ENCODE measurements at places on chromosomes 4 and X.
A peak's percentile ranks its signal among the peaks of the same experiment; 100 is the strongest.

- no peak for DNase-seq
Measured at GRCh38 chrX:16162391-16162790, 4.9 kb upstream of the MAGEB17 start.

DNA sequence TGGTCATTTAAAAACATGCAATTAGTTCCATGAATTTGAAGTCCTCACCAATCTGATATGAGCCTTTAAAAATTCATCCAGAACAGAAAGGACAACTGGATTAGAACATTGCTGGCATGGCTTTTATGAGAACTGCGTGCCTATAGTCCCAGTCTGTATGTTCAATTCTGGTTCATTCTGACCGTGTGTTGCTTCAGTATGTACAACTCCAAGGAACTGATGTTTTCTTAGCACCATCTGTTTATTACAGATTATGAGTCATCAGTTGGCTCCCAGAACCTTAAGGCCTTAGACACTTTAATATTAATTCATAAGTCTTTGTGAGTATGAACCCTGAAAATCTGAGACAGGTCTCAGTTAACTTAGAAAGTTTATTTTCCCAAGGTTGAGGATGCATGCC, 115.0 kb downstream of the CEP44 start:
- DNase-seq: no peak

GRCh38 chr4:19266566-19266965, 985.1 kb upstream of the SLIT2 start:
- DNase-seq: no peak

DNA sequence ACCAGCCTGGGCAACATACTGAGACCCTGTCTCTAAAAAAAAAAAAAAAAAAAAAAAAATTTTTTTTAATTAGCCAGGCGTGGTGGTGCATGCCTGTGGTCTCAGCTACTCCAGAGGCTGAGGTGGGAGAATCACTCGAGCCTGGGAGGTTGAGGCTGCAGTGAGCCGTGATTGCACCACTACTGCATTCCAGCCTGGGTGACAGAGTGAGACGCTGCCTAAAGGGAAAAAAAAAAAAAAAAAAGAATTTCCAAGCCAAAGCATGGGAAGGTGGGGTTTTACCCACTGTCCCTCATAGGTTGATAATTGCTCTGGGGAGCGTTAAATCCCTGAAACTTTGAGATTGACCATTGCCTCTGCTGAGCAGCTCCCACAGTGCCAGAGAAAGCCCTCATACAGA, 427.5 kb downstream of the BCOR start:
- no peak for DNase-seq

- DNase-seq: no peak
Measured at GRCh38 chr4:168265327-168265726, 53.2 kb downstream of the DDX60 start.

- DNase-seq: no peak
Measured at GRCh38 chrX:48590203-48591103, 6.8 kb upstream of the WDR13 start.

- no peak for DNase-seq
Measured at GRCh38 chr4:13103382-13104015, 380.6 kb downstream of the RAB28 start.

DNA sequence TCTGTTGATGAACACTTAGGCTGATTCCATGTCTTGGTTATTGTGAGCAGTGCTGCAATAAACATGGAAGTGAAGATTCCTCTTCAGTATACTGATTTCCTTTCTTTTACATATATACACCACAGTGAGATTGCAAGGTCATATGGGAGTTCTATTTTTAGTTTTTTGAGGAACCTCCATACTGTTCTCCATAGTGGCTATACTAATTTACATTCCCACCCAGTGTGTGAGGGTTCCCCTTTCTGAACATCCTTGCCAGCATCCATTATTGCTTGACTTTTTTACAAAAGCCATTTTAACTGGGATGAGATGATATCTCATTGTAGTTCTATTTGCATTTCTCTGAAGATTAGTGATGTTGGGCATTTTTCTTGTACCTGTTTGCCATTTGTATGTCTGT, 80.5 kb upstream of the GALNT7 start:
- DNase-seq: no peak

GRCh38 chr4:167784826-167785225, 307.5 kb upstream of the ANXA10 start:
- no peak for DNase-seq

GRCh38 chrX:22357621-22358020, 84.9 kb downstream of the CBLL2 start:
- no peak for DNase-seq

DNA sequence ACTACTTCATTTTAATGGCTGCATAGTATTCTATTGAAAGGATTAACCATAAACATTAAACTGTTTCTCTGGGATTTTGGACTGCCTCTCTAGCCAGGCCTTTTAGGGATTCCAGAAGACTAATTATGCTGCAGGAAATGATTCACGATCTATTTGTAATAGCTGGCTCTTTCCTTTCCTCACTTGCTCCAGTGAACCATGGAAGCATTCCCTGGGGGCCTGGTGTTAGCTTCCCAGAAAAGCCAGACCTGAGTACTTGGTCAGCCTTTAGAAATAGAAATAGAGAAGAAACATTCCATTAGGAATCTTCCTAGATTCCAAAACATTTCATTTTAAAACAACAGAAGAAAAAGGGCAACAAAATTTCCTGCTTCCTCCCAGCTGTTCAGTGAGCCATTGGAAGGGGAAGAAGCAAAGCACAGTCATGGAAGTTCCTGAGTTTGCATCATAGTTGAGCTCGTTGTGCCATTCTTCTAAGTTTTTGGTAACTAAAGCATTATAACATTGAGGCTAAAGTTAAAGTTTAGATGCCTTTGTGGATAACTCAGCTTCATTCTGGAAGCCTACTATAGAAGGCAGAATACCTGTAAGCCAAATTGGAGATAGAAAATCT, 83.5 kb downstream of the NPNT start:
- no peak for DNase-seq

- no peak for DNase-seq
Measured at GRCh38 chr4:137559801-137560200, 27.5 kb upstream of the PCDH18 start.

GRCh38 chr4:52014903-52015302, 5.3 kb downstream of the LRRC66 start:
- DNase-seq: no peak

DNA sequence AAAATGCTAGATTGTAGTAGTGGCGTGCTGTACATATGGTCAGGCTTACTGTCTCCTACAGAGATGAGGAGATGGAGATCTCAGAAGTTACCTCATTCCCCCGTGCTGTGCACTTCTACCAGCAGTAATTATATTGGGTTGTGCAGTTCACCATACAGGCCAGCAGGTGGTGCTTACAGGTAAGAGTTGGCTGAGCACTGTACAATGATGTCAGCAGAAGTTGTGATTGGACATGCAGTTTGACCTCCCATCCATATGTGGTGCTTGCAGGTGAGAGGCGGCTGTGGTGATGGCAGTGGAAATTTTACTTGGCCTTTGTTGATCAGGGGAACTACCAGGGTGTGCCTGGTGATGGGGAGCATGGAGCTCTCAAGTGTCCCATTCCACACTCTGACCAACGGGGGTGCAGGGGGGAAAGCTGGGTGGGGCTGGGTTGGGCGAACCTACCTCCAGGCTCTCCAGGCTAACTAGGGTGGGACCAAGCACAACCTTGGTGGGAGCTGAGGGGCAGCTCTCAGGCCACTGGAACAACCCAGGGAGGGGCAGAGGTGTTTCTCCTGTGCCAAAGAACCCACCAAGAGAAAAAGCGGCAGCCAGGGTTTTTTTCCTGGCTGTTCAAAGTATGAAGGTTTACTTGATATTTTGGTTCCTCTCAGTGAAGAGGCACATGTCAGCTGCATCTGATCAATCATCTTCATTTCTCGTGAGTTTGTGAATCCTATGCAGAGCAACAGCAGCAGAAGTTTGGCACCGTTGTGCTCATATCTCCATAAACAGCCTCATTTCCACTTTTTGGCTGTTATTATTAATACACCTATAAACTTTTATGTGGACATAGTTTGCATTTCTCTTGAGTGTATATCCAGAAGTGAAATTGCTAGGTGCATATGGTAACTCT, 73.8 kb upstream of the FREM3 start:
- DNase-seq: peak; percentile 8

DNA sequence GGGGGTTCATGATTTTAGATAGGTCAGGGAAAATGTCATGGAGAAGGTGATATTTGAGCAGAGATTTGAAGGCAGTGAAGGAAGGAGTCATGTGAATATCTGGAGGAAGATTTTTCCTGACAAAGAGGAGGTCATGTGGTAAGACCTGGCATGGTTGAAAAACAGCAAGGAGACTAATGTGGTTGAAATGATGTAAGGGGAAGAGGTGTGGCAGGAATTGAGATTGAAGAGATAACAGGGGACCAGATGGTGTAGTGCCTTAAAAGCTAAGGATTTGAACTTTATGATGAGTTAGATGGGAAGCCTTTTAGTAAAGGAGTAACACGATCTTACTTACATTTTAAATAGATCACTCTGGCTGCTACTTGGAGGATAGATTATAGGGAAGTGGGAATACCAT, 210.9 kb downstream of the RTL9 start:
- DNase-seq: no peak

DNA sequence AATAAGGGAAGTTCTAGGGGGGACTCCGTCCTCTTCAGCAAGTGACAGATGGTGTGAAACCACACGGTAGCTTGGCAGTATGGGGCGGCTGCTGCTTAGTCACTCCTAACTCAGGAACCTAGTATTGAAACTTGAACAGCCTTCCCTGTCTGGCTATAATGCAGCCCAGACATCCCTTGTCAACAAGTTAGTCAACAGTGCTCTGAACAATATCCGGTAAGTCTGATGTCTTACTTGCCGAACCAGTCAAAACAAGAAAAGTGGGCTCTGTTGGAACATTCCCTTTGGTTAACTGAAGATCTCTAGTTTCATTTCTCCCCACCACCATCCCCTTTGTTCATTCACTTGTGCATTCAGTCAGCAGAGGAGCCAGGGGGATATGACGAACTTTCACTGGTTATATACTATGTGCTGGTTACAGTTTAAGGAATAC, 18.7 kb upstream of the CXCL13 start:
- DNase-seq: peak; percentile 26

GRCh38 chrX:44971674-44972073, 98.7 kb downstream of the KDM6A start:
- DNase-seq: no peak

GRCh38 chr4:16729336-16729735, 169.1 kb downstream of the LDB2 start:
- no peak for DNase-seq

DNA sequence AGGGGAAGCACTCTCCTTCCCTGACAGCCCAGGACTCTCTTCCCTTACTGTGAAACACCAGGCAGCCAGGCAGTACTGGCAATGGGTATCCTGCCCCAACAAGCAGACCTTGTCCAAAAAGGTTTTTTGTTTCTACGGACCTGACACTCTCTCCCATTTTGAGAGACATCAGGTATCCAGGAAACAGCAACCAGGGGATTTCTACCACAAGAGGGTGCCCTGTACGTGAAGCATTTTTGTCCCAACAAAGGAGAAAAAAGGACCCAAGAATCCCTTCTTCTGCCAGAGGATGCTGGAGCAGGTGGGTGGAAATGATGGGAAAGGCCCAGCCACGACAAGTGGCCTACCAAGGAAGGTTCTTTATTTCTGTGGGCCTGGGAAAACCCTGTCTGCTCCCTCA, 65.7 kb upstream of the FGF13 start:
- DNase-seq: no peak

- no peak for DNase-seq
Measured at GRCh38 chr4:57095245-57095644, 14.9 kb downstream of the IGFBP7 start.

GRCh38 chrX:47605024-47605423, 14.6 kb downstream of the SYN1 start:
- no peak for DNase-seq

DNA sequence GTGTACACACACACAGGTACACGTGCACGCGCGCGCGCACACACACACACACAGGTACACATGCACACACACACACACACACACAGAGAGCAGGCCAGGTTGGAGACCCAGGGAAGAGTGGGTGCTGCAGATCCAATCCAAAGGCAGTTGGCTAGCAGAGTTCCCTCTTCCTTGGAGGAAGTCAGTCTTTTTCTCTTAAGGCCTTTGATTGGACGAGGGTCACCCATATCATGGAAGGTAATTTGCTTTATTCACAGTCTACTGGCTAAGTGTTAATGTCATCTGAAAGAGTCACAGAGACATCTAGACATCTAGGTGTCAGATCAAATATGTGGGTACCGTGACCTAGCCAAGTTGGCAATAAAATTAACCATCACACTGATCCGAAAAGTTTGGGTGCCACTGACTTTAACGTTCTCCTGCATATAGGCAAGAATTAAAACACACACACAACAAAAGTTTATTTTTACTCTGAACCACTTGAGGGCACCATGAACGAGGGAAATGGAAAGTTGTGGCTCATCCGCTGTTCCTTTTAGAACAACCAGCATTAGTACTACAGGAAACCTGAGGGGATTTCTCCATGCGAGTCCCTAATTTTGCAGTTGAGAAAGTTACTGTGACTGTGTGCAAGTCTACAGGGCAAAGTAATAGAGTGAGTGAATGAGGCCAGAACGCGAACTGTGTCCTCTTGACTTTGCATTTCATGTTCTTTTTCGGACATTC, 66.0 kb upstream of the STOX2 start:
- DNase-seq: no peak
